ENCODE measurements at places on chromosomes 5 and 9.

DNA sequence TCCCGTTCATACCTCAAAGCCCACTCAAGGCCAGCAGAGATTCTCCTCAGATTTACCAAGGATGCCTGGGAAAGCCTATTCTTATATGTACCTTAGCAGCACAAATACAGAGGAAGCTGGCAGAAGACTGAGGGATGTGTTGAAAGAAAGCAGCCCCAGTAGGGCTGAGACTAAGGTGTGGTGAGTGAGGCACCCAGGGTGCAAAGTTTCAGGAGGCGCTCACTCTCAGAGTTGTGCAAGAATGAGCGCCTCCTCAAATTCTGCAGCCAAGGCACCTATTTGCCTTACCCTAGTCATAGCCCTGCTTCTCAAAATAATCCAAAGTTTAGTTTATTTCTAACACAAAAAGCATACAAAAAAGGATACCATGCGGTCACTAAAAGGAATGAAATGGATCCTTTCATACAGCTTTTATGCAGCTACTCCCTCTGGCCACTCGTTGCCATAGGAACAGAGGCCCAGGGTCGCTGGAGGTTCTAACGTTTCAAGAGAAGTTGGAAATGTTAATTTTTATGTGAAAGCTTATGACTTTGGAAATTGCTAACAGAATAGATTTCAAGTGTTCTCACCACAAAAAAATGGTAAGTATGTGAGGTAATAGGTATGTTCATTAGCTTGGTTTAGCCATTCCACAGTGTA lies 79.7 kb upstream of the SMIM23 start:
- DNase-seq: no peak

DNA sequence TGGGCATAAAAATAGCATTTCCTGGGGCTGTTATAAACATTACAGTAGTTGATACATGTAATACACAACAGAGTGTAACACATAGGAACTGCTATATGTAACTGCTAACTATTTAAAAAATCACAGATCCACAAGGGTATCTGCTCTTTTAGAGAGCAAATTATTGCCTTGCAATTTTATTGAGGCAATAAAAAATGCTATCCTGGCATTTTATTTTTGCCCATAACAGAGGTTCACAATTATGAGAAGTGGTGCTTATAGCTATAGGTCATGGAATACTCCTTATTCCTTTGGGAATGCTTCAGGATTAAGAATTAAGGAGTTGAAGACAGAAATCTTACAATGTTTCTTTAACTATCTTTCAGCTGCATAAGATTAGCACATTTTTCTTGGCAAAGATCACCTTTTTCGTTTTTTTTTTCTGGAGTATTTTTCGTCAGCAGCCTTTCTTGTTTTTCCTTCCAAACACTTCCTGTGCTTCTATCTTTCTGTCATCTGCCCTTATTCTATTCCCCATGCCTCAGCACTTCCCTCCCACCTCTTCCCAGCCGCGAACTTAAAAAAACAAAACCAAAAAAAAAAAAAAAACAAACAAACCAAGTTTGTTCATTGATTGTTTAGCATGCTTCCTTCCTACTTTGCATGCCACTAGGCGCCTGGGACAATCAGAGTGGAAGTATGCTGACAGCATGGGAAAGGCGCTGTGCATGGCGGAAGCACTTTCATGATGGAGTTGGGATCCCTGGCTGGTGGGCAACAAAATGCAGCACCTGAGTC lies 264.2 kb downstream of the MAST4 start:
- DNase-seq: no peak

DNA sequence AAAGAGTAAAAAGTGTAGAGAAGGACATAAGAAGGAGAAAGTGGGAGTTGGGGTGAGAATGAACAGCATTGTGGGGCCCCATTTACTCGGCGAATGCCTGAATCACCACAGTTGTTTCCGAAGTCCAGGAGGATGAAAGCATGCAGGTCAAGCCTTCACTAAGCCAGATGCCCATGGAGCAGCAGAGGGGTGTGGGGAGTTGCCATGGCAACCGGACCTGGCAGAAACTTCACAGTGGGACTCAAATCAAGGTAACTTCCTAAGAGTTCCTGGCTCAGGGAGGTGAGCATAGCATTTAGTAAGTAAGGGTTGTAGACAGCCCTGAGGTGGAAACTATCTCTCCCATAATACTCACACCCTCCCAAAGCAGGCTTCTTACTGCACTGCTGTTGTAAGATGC lies 357.1 kb downstream of the TRIM32 start:
- DNase-seq: no peak

GRCh38 chr9:127569886-127570401 lies 42.1 kb upstream of the STXBP1 start:
- DNase-seq: no peak

DNA sequence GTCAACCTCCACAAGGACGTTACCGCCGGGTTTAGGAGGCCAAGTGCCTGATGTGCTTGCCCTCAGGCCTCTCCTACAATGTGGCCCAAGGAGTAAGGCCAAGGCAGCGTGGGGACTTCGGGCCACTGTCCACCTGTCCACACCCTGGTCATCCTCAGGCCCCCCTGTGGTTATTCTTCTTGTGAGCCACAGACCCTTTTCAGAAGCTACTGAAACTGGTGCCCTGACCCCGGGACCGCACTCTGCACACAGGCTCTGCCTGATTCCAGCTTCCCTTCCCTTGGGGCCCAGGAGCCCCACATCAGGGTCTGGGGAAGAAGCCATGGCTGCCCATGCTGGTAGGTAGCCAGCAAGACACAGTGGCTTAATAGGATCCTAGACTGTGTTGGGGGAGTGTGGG lies 128.8 kb downstream of the OLFM1 start:
- DNase-seq: no peak

DNA sequence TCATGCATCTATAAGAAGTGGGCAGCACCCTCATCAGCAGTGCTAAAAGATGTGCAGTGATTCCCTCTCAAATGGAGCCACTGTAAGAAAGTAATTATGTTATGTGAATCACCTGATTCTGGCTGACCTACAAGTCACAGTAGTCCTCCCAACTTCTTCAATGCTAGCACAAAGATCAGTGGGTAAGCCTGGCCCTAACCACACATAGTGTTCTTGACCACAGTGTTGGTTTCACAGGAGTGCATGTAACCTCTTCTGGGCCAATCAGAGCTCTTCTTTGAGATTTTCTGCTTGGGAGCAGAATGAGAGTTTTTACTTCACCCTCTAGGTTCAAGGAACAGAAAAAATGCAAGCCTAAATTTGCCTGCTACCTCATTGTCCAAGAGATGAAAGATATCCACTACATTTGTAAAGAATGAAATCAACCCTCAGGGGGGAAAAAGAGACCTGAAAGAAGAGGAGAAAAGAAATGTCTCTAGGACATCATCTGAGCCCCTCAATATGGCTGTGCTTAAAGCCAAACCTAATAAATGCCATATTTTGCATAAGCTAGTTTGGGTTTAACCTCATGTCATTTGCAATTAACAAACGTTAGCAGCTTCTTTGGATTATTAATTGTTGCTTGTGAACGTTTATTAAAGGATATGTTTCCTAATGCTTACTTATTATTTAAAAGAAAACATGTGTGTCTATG lies 65.3 kb upstream of the ADRB2 start:
- DNase-seq: no peak

DNA sequence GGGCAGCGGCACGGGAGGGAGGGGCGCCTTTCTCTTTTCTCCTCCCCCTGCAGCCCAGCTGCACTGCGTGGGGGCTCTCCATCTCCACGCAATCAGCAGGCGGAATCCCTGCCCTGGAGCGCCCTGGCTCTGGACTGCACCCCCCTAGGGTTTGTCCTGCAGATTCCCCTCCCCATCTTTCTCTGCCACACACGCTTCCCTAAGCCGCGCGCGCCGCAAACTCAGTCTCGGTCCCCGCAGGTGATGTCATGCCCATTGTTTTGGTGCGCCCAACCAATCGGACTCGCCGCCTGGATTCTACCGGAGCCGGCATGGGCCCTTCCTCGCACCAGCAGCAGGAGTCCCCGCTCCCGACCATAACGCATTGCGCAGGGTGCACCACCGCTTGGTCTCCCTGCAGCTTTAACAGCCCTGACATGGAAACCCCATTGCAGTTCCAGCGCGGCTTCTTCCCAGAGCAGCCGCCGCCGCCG lies at the start of gene KCNN2:
KCNN2 (plus strand) TSS at position 347 of the 473 bp plus-strand sequence; CDS start at position 417, 70 bp downstream.
- DNase-seq: no peak

GRCh38 chr9:36677611-36678010 lies 104.9 kb downstream of the MELK start:
- DNase-seq: no peak

DNA sequence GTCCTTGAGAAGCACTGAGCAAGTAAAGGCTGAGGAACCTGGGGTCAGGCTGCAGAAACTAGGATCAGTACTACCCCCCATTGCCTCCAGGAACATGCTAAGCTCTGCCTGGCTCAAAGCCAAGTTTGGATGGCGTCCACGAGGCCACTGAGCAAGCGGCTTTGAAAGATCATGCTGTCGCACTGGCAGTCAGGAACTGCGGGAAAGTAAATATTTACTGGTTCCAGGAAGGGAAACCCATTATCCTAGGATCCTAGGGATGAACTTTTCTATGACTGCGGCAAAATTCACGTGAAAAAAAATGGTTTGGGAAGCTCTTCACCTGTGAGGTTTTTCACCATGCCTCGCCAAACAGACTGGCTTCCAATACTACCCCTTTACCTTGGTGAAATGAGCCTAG lies 75.3 kb upstream of the PJA2 start:
- DNase-seq: peak; percentile 34

DNA sequence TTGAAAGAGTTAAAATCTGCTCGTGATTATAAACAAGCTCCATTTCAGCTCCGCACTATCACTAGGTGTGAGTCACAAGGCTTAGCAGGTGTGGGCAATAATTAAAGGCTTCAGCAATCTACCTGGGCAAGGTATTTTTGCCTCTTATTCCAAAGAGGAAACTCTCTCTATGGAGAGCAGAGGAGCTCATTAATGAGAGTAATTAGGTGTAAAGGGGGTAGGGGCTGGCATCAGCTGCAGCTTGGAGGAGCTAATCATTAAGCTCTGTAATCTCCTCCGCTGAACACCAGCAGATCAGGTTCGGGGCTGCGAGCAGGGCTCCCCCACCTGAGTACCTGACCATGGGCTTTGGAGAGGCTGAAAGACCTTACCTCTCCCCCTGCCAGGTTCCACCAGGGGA lies 129.2 kb downstream of the CRB2 start:
- no peak for DNase-seq

GRCh38 chr5:10351919-10352318 lies 1.6 kb upstream of the MARCHF6 start:
- DNase-seq: no peak

GRCh38 chr9:109967651-109968642 lies 187.9 kb downstream of the PALM2AKAP2 start:
- DNase-seq: no peak

DNA sequence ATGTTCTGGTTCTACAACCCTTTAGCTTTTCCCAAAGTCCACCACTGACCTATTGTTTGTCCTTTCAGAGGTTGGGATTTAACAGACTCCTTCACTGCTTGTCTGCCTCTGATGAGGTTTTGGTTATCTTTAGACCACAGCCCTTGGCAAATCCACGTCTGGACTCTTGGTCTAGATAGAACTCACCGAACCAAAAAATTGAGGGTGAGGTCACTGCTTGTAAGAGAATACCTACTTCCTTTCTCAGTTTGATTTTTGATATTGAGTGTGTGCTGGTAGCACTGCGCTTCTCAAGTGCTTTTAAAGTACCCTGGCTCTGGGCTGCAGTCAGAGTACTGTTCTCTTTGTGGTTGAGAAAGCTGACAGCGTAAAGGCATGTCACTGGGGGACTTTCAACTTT lies 61.7 kb downstream of the JMY start:
- DNase-seq: no peak

- DNase-seq: no peak
These were observed 135.1 kb downstream of the CD180 start for GRCh38 chr5:67061511-67061910.

DNA sequence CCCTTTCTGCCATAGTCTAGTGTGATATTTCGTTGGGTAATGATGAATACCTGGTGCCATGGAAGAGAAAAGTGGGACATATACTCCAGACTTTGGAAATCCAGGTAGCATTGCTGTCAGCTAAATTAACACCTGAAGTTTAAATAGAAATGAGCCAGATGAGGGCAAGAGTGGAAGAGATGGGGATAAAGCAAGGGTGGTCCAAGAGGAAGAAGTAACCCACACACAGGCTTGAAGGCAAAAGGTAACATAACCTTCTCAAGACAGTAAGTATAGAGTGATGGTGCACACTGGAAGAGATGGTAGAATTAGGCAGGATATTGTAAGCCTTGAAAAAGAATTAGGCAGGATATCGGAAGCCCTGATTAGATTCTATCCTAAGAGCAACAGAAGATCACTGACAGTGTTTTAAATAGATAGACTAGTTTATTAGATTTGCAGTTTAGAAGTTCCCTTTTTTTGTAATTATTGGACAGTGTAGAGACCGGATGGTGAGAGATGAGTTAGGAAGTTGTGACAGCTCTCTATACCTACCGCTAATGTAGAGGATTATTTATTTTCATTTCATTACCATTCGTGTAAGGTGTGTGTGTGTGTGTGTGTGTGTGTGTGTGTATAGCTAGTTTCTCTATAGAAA lies 16.8 kb downstream of the ANXA1 start:
- no peak for DNase-seq

- no peak for DNase-seq
These were observed 14.1 kb upstream of the RAPGEF6 start for GRCh38 chr5:131649161-131649560.

DNA sequence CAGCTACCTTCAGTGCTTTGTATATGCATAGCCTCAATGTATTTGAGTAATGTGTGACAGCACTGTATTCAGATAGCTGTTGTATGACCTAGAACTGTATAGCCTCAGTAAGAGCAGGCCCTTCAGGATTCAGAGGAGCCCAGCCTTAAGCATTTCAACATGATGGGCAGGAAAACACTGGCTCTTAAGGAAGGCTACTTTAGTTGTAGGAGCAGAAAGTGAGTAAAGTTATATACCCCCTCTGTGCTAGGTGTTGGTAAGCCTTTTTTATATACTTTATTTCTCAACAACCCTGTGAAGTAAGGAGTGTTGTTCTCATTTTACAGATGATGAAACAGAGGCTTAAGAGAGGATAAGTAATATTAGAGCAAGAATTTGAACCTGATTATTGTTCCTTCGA lies 1.5 kb upstream of the GPR21 start:
- no peak for DNase-seq

DNA sequence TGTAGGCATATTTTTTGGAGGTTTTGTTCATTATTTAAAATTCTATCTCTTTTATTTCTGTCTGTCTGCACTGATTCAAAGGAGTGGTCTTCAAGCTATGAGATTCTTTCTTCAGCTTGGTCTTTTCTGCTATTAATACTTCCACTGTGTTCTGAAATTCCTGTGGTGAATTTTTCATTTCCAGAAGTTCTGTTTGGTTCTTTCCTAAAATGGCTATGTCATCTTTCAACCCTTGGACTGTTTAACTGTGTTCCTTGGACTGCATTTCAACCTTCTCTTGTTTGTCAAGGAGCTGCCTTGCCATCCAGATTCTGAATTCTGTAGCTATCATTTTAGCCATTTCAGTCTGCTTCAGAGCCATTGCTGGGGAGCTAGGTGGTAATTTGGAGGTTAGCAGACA lies 76.3 kb downstream of the CERT1 start:
- DNase-seq: no peak

All from NCI-H1694 (cell line).